ENCODE measurements at places on chromosomes 3 and 15.

DNA sequence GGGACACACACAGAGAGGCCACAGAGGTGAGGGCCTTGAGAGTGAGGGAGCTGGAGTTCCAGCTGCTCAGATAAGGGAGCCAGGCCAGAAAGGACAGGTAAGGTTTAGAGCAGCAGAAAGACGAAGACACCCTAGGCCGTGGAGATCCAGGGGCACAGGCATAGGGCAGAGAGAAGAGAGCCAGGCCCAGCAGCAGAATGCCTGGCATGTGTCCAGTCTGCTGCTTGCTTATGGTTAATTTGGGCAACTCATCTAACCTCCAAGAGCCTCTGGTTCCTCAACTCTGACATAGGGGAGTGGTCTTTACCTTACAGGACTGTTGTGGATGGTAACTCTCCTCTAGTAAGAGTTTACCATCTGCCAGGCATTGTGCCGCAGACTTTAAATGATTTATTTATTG lies 35.9 kb downstream of the STARD5 start:
- DNase-seq = no peak

DNA sequence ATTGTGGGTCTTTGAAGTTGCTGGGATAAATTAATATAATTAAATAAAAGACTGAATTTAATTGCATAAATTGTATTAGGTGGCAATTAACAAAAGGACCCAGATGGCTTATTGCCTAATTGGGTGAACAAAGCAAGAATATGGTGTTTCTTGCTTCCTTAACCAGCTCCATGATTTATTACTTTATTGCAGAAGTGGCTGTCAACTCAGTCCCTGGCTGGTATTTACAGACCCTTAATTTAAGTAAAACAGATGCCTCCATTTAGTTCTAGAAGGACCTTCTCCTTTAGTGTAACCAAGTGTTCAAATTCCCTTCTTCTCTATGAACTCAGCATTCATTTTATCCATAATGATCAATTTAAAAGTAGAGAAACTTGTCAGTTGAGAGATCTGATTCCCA lies 35.1 kb downstream of the DPH3 start:
- DNase-seq = no peak

- DNase-seq = no peak
Measured at GRCh38 chr3:111106993-111107661, 35.5 kb downstream of the NECTIN3 start.

GRCh38 chr3:48896936-48897335 lies 1.7 kb downstream of the SLC25A20 start:
- no peak for DNase-seq

- no peak for DNase-seq
Measured at GRCh38 chr15:56205061-56205876, 38.4 kb downstream of the RFX7 start.

DNA sequence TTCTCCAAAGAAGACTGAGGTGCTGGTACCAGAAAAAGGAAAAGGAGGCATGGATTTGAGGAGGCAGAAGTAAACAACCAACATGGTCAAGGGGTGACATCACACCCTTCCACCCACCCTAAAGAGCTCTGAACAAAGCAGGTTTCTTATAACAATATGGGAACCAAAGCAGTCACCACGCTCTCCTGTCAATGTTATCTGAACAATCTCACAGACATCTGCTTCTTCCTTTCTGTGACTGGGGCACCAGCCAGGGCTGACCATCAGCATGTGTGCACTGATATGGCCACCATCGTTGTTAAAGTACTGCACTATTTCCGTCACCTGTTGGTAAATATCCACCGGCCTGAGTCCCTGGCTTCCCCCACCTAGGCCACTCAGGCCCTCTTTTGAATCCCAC lies 252.9 kb downstream of the SHQ1 start:
- DNase-seq = no peak

- no peak for DNase-seq
Measured at GRCh38 chr15:99434506-99435112, 131.2 kb upstream of the MEF2A start.

DNA sequence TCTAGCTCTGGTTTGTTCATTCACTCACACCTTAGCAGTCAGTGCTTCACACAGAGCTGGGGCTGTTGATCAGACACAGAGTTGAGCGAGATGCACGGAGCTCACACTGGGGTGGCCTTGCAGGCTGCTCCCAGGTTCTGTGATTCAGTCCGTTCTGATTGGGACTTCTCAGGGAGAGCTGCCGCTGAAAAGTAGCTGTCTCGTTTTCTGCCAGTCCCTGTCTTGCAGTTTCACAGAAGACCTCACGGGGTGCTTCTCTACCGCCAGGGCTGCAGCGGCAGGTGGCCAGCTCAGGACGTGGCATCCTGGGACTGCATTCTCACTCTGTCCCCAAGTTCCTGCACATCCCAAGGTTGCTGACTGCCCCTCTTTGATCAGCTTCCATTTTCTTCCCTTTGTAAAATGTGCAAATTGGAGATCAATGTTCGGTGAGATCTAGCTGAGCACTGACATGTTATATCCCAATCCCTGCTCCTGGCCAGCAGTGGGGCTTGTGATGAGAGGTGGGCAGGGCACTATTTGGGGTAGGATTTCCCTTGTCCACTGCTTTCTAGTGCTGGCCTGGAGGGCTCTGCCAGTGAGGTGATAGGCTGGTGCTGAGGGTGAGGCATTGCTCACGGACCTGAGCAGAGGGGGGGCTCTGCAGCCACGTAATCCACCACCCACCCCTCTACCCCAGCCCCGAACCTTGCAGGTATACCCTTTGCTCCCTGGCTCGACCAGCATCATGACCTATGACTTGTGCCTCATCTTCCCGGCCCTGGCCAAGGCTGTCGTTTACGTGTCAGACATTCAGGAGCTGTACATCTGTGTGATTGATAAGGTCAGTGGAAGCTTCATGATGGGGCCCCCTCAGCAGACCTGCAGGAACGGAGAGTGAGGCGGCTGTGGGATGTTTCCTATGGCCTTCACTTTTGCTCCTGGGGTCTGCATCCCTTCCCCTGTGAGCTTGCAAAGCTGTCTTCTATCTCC lies 5.3 kb upstream of the TXNRD3 start:
- DNase-seq = no peak

GRCh38 chr3:162022911-162023310 lies 526.3 kb downstream of the OTOL1 start:
- no peak for DNase-seq

DNA sequence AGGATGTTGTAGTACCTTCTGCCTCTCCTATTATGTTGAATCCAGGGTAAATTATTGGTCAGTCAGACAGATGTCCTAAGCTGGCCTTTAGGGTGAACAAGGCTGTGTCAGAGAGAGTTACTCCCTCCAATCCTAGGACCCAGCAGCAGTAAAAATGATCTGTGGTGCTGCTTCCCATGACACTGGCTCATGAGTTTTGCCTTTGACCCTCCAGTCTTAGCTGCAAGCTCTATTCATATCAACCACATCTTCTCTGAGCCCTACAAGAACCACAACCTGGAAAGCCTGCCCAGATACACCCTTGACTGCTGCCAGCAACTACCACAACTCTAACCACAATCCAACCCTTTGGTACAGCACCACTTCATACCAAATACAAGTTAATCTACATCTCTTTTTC lies 27.2 kb upstream of the PHLDB2 start:
- DNase-seq = no peak

DNA sequence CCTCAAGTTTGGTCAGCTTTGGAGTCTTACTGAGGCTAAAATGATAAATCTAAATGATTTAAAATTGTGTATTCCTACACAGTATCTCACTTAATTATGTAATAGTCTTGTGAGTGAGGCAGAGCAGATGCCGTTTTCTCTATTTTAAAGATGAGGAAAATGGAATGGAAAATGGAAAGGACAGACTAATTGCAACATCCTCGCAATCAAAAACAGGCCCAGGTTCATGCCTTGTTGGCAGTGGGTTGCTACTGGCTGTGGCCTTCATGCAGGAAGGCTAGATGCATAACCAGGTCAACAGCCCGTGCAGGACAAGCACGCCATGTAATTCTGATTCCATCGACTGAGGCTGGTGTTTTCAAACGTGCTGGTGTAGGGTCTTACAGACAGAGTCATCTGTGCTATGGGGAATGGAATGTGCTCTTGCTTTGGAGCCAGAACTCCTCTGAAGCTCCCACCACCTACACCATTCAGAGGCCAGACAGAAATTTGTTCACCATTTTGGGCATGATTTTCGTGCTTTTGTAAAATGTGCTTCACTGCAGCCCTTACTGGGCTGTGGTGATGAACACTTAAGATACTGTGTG lies 37.9 kb downstream of the MLH1 start:
- no peak for DNase-seq

DNA sequence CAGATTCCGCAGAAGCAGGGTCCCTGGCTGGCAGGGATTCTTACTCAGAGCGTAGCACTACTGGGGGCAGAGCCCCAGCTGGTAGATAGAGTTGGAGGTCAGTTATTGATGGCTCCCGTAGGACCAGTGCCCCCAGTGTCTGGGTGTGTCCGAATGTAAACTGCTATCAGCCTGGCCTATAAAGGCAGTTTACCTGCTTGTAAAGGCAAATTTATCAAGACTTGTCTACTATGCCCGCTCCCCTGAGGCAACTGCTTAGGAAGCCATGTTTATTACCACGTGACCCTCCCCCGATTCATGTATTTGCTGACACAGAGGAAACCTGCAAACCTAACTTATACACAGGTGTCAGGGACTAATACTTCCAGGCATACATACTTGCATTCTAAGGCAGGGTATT lies 607 bp upstream of the PPP1R14D start:
- DNase-seq = no peak

DNA sequence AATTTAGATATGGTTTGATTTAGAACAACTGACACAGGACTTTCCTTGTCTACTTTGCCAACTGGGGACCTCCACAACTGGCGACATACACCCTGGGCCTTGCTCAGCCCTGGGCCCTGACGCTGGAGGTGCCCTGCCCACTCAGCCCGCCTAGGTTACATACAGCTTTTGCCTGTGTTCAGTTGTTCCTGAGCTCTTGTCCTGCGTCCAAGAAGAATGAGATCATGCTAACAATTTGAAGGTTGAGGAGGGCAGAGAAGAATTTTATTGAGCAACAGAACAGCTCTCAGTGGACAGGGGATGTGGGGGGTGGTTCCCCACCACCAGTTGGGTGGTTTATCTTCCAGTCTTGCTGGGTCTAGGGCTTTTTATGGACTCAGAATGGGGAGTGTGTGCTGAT lies 67.9 kb downstream of the IQCH start:
- DNase-seq = no peak

DNA sequence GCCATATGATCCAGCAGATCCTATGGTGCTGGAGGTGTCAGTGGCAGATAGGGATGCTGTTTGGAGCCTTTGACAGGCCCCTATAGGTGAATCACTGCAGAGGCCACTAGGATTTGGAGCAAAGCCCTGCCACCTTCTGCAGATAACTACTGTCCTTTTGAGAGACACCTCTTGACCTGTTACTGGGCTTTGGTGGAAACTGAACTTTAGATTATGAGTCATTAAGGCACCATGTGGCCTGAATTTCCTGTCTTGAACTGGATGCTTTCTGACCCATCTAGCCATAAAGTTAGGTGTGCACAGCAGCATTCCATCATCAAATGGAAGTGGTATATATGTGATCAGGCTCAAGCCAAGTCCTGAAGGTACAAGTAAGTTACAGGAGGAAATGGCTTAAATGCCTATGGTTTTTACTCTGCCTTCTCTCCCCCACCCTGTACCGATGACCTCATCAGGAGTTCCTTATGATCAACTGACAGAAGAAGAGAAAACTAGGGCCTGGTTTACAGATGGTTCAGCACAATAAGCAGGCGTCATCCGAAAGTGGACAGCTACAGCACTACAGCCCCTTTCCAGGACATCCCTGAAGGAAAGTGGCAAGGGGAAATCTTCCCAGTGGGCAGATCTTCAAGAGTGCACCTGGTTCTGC lies 565.6 kb upstream of the AGTR1 start:
- DNase-seq = no peak

DNA sequence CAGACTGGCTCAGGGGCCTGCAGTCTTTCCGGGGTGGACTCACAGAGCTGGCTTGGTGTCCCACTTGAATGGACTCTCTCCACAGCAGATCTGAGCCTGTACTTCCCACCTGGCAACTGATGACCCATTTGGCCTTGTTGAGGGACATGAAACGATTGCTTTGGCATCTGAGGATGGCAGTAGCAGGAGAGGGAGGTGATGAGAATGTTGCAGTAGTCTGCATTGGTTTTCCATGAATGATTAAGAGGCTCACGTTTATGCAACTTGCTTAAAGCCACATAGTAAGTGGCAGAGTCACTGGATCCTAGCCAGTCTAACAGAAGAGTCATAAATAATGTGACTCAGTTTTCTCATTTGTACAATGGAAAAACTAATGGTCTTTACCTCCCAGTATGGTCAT lies 21.9 kb downstream of the IL20RB start:
- no peak for DNase-seq

- no peak for DNase-seq
Measured at GRCh38 chr3:72270730-72271129, 485.8 kb upstream of the PROK2 start.

- DNase-seq = no peak
Measured at GRCh38 chr15:36777926-36778325, 198.5 kb downstream of the CDIN1 start.

DNA sequence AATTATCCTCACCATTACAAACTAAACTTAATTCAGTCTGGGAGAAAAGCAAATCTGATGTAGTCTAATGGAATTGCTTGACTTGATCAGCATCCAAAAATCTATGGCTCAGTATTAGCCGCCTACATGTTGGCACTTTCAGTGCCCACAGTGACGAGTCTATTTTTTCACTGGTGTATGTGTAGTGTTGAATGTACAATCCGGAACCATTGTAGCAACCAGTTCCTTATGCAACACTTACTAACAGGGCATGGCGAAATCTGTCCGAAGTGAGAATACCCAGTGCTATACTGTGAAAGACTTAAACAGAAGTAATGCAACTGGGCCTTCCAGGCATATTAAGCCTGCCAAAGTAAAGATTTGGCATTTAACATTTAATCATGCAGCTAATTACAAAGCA lies 18.6 kb downstream of the LRRN1 start:
- DNase-seq = no peak

GRCh38 chr3:47359323-47359722 lies 21.5 kb upstream of the PTPN23 start:
- no peak for DNase-seq

- no peak for DNase-seq
Measured at GRCh38 chr15:78204351-78205309, 29.7 kb downstream of the ACSBG1 start.

- no peak for DNase-seq
Measured at GRCh38 chr3:1942781-1943180, 155.9 kb upstream of the CNTN4 start.

DNA sequence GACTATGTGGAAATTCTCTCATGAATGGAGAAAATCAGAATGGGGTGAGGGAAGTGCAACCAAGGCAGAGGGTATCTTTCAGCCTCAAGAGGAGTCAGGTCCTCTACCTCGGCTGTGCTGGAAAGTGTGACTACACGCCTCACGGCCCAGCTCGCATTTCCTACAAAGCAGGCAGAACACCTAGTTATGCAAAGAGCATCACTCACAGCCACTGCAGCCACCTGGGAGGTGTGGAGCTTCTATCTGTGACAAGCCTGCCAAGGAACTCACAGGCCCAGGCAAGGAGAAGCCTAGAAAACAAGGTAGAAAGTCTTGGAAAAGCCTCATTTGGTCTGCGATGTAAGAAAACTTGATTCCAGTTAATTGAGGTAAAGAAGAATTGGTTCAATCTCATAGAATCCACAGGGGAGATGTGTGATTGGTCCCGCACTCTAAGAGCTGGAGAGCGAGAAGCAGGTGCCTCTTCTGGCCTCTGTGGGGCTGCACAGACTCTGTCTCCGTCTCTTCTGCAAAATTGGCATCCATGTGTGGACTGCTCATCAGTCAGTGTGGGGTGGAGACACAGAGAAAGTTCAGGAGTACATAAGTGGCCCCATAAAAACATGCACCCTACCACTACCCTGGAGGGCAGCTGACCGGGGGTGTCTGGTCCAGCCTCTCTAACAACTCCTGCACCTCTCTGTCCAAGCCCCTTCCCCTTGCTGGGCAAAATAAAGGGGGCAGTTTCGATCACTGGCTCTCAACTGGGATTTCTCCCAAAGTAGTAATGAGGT lies 76.8 kb downstream of the TAMM41 start:
- DNase-seq = no peak
